Glomerular endothelial cell (primary cell): ENCODE measurements at places on chromosomes 5 and 9.

DNA sequence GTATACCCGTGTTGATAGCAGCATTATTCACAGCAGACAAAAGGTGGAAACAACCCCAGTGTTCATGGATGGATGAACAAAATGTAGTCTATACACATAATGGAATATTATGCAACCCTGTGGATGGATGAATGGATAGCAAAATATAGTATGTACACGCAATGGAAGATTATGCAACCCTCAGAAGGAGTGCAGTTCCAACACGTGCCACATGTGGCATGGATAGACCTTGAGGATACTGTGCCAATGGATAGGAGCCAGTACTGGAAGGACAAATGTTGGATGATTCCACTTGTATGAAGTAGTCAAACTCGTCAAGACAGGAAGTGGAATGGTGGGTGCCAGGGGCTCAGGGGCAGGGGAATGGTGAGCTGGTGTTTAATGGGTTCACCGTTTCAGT lies 44.9 kb downstream of the PLEKHG4B start:
- no peak for DNase-seq

- no peak for DNase-seq
Measured at GRCh38 chr5:180831139-180832093, 28.8 kb upstream of the MGAT1 start.

GRCh38 chr9:95411054-95411892 lies 93.8 kb upstream of the FANCC start:
- DNase-seq: no peak

- DNase-seq: no peak
Measured at GRCh38 chr9:79000230-79001002, 571.3 kb upstream of the TLE4 start.

- no peak for DNase-seq
Measured at GRCh38 chr9:96137671-96138429, 164.1 kb downstream of the HSD17B3 start.
